ENCODE measurements at places on chromosomes 6 and 20.

- DNase-seq: no peak
Measured at GRCh38 chr6:161918628-161919205, 644.9 kb upstream of the AGPAT4 start.

- no peak for DNase-seq
Measured at GRCh38 chr6:129163551-129163950, 280.6 kb downstream of the LAMA2 start.

DNA sequence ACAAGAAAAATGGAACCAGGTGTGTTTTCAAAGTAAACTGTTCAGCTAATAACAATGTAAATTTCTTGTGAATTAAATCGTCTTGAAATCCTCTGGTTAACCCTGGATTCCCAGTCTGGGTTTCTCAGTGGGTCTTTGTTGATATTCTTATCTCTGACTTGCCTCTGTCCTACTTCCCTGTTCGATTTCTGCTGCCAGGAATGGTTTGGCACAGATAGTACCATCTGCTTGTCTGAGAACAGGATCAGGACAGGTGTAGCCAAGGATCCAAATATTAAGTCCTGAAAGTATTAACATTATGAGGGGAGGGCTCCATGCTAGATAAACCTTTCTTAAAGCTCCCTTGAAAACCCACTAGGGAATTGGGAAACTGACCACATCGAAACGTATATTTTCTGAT lies 30.1 kb downstream of the ARFGEF2 start:
- DNase-seq: no peak

- DNase-seq: no peak
Measured at GRCh38 chr20:50504231-50504823, 5.9 kb upstream of the PTPN1 start.

- no peak for DNase-seq
Measured at GRCh38 chr6:30168741-30169140, 5.4 kb downstream of the TRIM15 start.

DNA sequence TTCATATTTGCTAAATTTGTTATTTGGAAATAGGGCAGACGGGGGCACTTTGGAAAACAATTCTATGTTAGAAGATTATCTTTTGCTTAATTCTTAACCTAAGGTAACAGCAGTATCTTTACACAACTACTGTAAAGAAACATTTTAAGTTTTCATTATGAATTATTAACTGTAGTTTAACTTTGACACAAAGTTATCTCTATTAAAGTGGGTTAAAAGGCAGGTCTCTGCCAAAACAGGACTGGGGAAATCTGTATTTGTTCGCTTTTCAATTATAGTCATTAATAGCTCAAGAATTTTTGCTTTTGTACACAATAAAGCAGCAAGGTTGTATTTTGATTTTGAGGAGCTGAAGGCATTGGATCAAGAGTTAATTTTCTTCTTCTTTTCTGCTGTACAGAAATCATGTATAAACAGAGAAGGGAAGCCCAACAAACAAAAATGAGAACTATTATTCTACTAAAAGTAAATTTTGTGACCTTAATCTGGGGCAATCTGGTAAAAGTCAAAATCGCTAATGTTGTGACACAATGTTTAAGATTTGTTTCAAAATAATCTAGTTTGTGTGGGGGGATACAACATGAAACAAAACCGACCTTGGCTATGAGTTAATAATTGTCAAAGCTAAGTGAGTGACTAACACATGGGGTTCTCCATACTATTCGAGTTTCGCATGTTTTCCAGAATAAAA lies 2.9 kb downstream of the STAU1 start:
- DNase-seq: no peak

Data from neural progenitor cell (in vitro differentiated cells).